ENCODE measurements at places on chromosomes 4 and X. TPM values are rescaled to one million over a fixed set of nuclear protein-coding genes. Genes with fewer than 3 reads are reported as not detected.

CXorf49 gene
- total RNA-seq = not detected

STX18 gene
- total RNA-seq = 30.1 TPM

RPA4 gene
- 0.83 TPM for total RNA-seq

LUZP4 gene
- total RNA-seq = not detected

PAGE2B gene
- 0.63 TPM for total RNA-seq

GLOD5 gene
- not detected for total RNA-seq
